Mesenchymal stem cell (in vitro differentiated cells and primary cell): ENCODE measurements at places on chromosomes 5 and 9.

DNA sequence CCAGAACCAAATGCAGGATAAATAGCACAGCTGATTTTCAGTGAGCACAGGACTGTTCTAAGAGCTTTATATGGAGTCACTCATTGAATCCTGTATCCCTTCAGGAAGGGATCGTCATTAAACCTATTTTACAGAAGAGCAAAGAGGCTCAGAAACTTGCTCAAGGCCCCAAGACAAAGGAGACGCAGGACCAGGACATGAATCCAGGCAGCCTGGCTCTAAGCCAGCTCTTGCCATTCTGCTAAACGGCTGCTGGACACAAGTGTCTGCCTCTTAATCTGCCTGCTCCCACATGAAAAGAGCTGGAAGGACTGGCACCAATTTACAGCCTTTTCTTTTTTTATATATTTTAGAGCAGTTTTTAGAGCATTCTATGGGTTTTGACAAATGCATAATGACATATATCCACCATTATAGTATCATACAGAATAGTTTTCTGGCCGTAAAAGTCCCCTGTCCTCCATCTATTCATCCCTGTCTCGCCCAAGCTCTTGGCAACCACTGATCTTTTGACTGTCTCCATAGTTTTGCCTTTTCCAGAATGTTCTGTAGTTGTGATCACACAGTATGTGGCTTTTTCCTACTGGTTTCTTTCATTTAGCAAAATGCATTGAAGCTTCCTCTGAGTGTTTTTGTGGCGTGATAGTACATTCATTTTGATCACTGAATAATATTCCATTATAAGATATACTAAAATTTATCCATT lies 37.5 kb downstream of the RETREG1 start:
- no peak for DNase-seq

GRCh38 chr9:73596321-73596720 lies 444.7 kb downstream of the ANXA1 start:
- DNase-seq = peak; percentile 26

- DNase-seq = peak; percentile 41
Observed at GRCh38 chr5:139282197-139282557, 11.4 kb upstream of the MATR3 start.

GRCh38 chr9:130138791-130139190 lies 33.4 kb upstream of the NCS1 start:
- peak; percentile 75 for DNase-seq

DNA sequence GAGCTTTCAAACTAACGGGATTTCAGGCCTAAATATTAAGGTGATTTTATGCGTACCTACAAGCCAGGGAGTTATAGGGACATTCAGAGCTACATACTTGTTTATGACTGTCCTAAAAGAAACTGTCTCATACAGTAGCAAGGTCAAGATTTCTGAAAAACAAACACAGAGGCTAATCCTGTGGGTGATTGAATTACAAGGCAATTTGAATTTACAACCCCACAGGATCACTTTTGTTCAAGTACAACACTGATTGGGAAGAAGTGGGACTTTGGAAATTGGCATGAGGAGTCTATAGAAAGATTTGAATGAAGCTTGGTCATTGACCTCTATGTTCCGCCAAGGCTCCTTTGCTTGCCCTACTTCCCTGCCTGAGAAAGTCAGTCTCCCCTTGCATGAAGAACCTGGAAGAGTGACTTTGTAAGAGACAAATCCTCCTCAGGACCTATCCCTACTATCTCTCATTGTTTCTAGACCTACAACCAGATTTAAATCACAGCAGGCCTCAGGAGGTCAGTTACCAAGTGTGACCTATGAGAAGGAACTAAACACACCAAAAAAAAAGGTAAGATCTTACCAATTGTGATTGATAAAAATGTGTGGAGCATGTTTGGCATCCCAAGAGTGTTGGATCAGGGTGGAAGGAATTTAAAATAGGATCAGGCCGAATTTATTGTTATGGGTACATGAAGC lies 38.4 kb upstream of the CDC42SE2 start:
- no peak for DNase-seq

GRCh38 chr9:114058688-114059046 lies 19.4 kb downstream of the AMBP start:
- no peak for DNase-seq

DNA sequence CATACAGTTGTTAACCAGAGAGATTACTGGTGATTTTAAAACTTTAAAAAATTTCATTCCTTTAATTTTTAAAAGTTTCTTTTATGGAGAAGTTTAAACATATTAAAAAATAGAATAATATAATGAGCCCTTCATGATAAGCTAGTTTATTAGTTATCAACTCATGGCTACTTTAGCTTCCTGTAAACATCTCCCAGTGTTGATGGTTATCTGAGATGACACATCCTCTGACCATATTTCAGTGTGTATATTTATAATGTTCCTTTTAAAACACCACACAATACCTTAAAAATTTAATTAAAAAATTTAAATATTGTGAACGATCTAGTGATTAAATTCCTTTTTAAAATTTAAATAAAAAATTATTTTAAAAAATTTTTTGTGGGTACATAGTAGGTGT lies 74.1 kb downstream of the IPO11 start:
- DNase-seq = peak; percentile 36
